ENCODE measurements at places on chromosomes 6 and 20. TPM values are rescaled to one million over a fixed set of nuclear protein-coding genes. Genes with fewer than 3 reads are reported as not detected.

Gene BNIP5
- not detected for total RNA-seq

Gene PDYN
- total RNA-seq, result not detected

Gene FIG4
- 15.1 TPM for total RNA-seq

Gene BHLHE23
- total RNA-seq, result not detected

Gene LY6G6C
- not detected for total RNA-seq

Gene PGC
- total RNA-seq, result not detected

Gene TAGAP
- not detected for total RNA-seq

Gene CST1
- total RNA-seq, result 0.26 TPM

Gene C20orf144
- 0.11 TPM for total RNA-seq

Gene GABBR1
- 8.8 TPM for total RNA-seq

Gene OXT
- not detected for total RNA-seq

Gene COL9A3
- 0.20 TPM for total RNA-seq

Gene DSP
- total RNA-seq, result 0.07 TPM

Gene UNC5CL
- 0.07 TPM for total RNA-seq

Gene DCBLD1
- 43.4 TPM for total RNA-seq

Gene MEI4
- not detected for total RNA-seq

Gene NOP56
- 240 TPM for total RNA-seq

Gene SNAP25
- not detected for total RNA-seq

Gene KCNQ5
- not detected for total RNA-seq

Gene CEP162
- 8.7 TPM for total RNA-seq
